Activated CD4-positive, alpha-beta T cell treated with anti-CD3 and anti-CD28 coated beads for 24 hours (primary cell): ENCODE measurements at places on chromosomes 11 and 22.

- no peak for DNase-seq
Observed at GRCh38 chr11:64447831-64448598, 89.1 kb downstream of the RPS6KA4 start.

- peak; percentile 74 for DNase-seq
Observed at GRCh38 chr11:2268729-2269600, 1.4 kb downstream of the ASCL2 start.

DNA sequence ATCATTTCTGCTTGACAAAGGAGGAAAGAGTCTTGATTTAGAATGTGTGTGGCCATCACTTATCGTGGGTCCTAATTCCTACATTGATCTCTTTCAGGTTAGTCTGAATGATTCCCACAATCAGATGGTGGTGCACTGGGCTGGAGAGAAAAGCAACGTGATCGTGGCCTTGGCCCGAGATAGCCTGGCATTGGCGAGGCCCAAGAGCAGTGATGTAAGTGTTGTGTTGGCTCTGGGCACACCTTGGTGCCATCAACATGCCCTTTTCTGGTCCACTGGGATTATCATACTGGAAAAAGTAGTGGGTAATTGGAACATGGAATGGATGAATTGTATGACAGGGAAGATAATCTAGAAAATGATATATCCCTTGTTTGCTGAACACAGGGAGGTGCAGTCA is 17.1 kb upstream of the SORL1-AS1 start:
- no peak for DNase-seq

DNA sequence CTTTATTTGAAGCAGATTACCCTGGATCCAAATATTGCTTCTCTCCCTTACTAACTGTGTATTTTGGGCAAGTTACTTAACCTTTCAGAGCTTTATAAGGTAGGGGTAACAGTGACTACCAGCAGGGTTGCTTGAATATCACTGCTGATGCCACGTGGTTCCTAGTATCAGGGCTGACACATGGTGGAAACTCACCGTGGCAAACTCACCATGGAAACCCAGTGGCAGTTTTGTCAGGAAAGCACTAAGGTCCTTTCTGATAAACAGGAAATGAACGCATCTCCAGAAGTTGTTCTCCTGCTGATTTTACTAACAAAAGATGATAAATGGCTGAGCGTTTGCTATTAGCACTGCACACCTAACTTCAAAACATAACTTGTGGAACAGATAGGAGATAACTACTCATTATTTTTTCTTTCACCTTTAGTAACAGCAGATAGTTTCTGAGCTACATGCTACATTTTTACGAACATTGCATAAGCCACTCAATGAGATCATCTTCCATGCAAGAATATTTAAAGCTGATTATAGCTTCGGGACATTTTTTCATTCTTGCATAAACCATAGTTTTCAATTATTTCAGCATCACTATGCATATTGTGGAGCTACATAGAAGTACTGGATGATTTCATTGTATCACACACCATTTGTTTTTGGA is 59.7 kb upstream of the RAG2 start:
- no peak for DNase-seq

DNA sequence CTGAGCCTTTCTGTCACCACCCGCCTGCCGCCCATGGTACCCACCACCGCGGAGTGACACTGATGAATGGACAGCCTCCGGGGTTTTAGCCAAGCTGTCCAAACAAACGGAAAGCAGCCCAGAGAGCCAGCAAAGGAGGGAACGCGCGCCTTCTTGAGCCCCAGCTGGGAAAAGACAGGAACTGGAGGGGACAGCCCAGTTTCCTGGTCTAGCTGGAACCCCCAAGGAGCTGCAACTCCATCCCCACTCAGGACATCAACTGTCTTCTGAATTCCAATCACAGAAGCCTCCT is 33.7 kb downstream of the SHISAL1 start:
- no peak for DNase-seq

- DNase-seq, result no peak
Observed at GRCh38 chr11:124109377-124109776, 5.9 kb upstream of the VWA5A start.

DNA sequence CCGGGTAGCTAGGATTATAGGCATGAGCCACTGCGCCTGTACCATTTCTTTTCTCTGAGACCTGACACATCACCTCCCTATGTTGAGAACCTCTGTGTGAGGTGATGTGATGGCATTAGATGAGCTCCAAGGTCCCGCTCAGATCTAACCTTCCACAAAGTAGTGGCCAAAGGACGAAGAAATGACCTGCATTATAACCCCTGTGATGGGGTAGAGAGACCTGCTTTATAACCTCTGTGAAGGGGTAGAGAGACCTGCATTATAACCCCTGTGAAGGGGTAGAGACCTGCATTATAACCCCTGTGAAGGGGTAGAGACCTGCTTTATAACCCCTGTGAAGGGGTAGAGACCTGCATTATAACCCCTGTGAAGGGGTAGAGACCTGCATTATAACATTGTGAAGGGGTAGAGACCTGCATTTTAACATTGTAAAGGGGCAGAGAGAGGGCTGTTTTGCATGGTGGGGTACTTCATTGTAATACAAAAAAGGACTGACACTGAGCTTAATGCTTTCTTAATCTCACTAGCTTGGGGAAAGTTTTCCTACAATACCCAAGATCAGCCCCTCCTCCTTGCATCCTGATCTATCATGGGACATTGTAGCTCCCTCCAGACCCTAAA is 8.5 kb downstream of the MIEF1 start:
- no peak for DNase-seq

- no peak for DNase-seq
Observed at GRCh38 chr11:76162336-76163288, 43.7 kb downstream of the WNT11 start.

DNA sequence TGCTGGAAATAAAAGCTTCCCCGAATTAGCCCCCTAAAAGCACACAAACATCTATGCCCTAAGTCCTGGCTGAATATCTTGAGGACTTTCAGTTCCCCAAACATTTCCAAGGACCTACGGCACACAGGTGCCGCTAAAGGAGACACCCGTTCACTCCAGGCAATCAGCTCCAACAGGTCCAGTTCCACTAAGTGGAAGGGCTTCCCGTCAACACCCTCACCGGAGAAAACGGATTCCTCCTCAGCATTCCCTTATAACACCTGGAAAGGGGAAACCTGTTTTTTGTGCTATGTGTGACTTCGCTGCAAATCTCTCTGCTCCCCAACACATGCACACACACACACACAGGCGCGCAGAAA is 3.9 kb downstream of the TENM4 start:
- DNase-seq, result no peak

DNA sequence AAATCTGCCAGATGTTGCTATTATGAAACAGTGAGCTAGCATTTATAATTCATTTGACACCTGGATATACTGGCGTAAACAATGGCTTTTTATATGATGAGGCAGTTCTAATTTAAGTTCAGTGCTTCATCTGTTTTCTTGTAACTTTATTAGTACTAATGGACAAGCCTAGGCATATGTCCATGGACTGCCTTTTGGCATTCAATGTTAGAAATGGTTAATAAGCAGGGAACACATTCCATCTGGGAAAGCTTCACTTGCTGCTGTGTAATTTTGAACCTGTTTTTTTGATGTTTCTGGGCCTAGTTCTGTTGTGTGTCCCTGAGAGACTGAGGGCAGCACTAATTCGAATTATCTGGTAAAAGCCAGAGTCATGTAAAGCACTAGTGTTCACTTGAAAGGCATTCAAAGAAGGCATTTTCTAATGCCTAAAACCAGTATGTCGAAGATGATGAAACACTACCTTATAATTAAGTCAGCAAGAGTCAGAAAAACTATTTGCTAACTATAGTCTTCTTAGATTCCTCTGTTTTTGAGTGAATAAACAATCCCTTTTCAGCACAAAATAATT is 138.5 kb downstream of the SWAP70 start:
- no peak for DNase-seq

GRCh38 chr11:128678024-128678423 is 15.8 kb upstream of the FLI1 start:
- DNase-seq, result no peak

- DNase-seq, result no peak
Observed at GRCh38 chr11:3894128-3894731, 38.8 kb downstream of the STIM1 start.

- no peak for DNase-seq
Observed at GRCh38 chr22:47160781-47161520, 398.5 kb downstream of the TBC1D22A start.

GRCh38 chr11:109772892-109773291 is 320.3 kb upstream of the ZC3H12C start:
- DNase-seq, result no peak

- DNase-seq, result no peak
Observed at GRCh38 chr11:113387605-113388211, at the start of gene ANKK1. Gene ANKK1 (plus strand): TSS chr11:113387779. CDS start chr11:113387885, 106 bp downstream.

DNA sequence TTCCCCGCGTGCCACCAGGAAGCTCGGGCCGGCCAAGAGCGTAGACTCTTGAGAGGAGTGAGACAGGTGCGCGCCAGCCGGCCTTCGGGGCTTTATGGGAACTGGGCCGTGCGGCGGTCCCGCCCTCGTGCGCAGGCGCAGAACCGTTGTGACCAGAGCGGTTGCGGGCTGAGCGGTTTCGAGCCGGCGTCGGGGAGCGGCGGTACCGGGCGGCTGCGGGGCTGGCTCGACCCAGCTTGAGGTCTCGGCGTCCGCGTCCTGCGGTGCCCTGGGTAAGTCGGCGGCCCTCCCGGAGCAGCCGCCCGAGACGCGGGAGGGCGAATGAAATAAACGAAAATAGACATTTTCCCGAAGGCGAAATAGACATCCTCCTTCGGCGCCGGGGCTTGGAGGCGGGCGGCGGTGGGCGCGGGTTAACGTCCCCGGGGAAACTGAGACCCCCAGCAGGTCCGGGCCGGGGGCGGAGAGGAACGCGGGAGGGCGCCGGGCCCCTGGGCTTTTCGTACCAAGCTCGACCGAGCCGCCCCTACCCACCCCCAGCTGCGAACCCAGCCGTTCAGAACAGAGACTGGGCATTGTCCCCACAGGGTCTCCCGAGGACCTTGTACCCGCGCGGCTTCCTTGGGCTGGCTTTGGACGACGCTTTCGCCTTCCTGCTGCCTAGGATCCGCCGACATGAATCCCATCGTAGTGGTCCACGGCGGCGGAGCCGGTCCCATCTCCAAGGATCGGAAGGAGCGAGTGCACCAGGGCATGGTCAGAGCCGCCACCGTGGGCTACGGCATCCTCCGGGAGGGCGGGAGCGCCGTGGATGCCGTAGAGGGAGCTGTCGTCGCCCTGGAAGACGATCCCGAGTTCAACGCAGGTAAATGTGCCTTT is at the start of gene ASRGL1:
Gene ASRGL1 (plus strand): TSS at position 146 of the 879 bp plus-strand sequence. CDS start 530 bp downstream, at position 676.
- peak; percentile 69 for DNase-seq

DNA sequence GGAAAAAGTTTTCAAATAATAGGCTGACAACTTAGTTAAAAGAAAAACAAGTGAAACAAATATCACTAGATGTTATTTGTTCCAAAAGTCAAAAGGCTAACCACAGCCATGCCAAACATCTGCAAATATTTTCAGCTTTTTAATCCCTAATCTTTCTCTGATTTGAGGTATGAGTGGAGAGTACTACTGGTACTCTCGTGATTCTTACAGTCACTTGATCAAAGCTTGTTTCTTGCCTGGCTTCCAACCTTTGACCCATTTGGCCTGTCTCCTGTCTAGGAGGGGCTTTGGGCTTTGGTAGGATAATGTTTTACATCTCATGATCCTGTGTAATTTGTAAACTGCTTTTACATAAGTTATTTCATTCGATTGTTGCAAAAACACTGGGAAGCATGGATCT is 301.8 kb upstream of the SORL1-AS1 start:
- DNase-seq, result no peak
